ENCODE measurements at places on chromosomes 11 and 22.

DNA sequence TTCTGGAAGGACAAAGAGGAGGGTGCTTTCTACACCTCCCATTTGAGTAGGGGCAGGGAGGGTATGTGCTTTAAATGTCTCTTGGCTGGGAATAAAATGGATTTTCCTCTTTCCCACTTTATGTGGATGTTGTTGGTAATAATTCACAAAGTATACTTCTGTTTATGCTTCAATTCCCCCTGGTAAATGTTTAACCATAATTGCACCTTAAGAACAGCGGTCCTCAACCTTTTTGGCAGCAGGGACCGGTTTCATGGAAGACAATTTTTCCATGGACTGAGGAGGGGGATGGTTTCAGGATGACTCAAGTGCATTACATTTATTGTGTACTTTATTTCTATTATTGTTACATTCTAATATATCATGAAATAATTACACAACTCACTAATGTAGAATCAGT lies 4.0 kb upstream of the TP53AIP1 start:
- no peak for DNase-seq

GRCh38 chr11:12496181-12497025 lies 119.0 kb downstream of the PARVA start:
- DNase-seq = peak; percentile 11

- DNase-seq = peak; percentile 47
Measured at GRCh38 chr11:94150704-94151685, 22.4 kb downstream of the PANX1 start.

- no peak for DNase-seq
Measured at GRCh38 chr11:94558468-94558867, 8.7 kb upstream of the PIWIL4 start.

- peak; percentile 36 for DNase-seq
Measured at GRCh38 chr22:36546092-36546804, 17.3 kb upstream of the EIF3D start.

DNA sequence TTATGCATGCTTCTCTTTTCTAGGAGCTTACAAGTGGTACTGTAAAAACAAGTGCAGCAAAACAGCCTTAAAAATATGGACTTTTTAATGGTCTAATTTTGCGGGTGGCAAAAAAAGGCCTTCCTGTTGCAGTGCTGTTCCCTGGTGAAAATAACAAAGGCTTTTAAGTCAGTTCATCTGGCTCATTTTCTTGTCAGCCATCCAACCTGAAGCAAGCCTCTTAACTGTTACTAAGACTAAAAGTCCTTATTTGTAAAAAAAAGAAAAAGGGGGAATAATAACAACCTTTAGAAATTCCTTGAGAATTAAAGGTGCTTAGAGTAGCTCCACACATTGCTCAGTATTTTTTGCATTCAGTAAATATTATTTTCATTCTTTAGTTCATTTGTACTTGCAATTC lies 200.5 kb upstream of the CHORDC1 start:
- DNase-seq = no peak

- DNase-seq = no peak
Measured at GRCh38 chr11:134678744-134679143, 266.7 kb upstream of the B3GAT1 start.

GRCh38 chr22:25880524-25880923 lies 138.5 kb downstream of the MYO18B start:
- DNase-seq = no peak

GRCh38 chr11:63918507-63919191 lies 1.7 kb upstream of the RCOR2 start:
- no peak for DNase-seq

DNA sequence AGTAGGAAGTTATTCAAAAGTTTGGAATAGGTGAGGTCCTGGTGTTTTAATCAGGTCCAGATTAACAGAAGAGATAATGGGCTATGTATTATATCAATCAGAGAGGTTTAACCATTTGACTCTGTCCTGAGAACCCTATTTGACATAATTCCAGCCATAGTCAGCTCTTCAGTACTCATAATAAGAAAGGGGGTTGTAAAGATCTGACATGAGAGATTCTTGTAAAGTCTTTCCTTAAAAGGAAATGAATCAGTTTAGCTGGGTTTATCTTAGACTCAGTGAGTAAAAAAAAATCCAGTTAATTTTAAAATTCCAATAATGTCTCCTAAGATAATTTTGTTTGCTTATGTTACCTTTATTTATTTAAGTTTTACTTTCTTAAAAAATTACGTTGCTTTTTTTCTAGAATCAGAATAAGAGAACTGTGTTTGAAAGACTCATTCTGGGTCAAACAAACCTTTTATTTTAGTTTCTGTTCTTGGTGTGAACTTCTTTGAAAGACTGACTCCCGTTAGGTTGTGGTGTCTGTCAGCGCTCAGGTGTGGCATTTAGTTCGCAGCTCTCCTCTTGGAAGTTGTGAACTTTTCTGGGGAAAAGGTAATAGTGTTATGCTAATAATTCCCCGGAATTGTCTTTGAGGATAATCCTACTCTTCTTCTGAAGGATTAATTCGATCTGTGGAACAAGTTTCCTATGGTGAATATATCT lies 20.5 kb downstream of the NUCB2 start:
- DNase-seq = no peak

DNA sequence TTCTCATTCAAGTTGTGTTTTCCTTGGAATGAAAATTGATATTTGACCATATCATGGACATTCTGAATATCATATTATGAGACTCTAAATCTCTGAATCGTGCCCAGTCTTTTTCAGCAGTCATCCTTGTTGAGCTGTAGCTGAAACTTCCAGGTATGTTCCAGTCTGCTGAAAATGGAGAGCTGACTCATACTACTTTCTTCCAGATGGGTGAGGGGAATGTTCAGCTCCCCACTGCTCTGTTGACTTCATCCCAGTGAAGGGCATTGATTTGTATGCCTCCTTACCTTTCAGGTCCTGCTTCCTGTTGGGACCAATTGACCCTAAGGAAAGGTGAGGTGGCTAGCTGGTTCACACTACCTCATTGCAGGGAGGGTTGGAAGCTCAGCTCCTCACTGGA lies 3.5 kb downstream of the OR5P2 start:
- DNase-seq = no peak

DNA sequence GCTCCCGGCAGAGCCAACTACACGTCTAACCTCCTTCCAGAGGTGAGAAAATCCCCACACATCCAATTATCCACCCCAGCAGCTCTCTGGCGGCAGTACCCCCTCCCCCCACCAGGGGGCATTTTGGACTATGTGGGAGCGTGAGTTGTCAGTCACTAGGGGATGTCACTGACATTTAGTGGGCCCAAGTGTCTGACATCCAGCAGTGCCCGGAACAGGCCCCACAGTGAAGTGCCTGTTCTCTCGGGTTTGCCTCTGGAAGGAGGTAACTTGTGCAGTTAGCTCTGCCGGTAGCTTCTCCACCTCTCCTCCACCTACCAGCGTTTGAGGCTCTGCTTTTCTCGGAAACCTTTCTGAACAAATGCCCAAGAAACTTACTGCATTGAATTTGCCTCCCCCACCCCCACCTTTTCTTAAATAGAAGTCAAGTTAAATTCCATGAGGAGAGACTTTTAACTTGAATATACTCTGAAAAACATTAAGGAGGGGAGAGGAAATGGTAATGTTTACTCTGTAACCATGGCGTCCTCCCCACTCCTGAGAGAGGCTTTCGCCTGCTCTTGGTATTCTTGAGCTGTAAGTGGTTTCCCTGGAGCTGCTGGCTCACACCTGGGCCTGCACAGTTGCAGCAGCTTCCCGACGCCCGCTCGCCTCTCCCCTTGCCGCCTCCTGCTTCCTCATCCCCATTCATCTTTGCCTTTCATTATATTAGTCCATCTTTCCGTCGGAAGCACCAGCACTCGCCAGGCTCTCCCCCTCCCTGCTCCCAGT lies 112.8 kb downstream of the WNT7B start:
- DNase-seq = peak; percentile 15

DNA sequence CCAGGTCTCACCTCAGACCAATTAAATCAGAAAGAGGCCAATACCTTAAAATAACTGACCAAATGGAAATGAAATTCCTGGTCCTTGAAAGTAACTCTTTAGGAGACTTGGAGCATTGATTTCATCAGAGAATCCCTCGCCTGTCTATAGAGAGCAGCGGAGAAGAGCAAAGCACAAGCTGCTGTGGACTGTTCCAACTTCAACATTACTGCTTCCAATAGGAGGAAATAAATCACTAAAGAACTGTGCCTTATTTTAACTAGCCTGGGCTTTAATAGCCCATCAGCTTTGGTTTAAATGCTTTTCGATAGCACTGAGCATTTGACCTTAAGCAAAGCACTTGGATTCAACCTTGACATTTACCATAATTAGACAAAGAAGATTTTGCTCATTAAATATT lies 32.0 kb upstream of the FJX1 start:
- no peak for DNase-seq

DNA sequence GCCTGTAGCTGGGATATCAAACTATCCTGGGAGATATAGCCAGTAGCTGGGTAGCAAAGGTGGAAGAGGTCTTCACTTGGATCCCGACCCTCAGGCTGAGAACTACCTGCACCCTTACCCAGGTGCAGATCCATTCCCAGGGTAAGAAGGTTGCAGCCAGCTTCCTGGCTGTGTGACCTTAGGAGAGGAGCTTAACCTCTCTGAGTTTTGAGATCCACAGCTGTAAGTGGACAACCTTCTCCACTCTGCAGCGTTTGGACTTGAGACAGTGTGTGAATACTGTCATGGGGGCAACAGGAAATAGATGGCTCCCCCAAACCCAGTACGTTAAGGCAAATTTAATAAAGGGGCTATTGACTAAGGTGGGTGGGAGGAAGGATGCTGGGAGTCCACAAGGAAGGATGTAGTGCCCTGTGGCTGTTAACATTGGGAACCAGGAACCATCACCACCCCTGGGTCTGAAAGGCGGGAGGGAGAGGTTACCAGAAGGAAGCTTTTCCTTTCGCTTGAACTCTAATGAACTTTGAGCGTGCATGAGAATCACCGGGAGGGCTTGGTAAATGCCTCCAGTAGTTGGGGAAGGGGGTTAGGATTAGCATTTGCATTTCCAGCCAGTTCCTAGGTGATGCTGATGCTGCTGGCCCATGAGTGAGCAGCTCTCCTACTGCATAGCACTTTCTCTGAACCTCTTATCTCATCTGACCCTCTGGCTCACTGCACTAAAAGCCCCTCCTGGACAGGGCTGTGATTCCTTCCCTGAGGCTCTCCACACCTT lies 24.4 kb downstream of the SGSM1 start:
- DNase-seq = no peak

- no peak for DNase-seq
Measured at GRCh38 chr11:73011126-73011817, 130.8 kb downstream of the FCHSD2 start.

GRCh38 chr11:96246718-96247552 lies 96.1 kb downstream of the MAML2 start:
- DNase-seq = peak; percentile 55

GRCh38 chr11:10050561-10050960 lies 243.5 kb downstream of the SBF2 start:
- peak; percentile 10 for DNase-seq

DNA sequence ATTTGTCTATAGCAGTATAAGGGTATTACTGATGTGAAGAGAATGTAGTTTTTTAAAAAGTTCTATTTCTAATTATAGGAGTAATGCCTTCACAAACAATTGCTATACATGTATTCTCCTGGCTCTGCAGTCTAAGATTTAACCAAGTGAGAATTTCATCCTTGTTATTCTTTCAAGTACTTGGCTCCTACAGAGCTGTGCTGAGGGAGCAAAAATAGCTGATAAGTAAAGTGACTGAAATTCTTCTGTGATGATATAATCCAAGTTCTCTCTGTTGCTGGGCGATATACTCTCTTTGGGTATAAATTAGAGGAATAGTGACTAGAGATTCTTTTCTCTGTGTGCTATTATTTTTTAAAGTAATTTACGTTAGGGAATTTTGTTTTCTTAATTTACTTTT lies 68.0 kb downstream of the PGR start:
- no peak for DNase-seq

DNA sequence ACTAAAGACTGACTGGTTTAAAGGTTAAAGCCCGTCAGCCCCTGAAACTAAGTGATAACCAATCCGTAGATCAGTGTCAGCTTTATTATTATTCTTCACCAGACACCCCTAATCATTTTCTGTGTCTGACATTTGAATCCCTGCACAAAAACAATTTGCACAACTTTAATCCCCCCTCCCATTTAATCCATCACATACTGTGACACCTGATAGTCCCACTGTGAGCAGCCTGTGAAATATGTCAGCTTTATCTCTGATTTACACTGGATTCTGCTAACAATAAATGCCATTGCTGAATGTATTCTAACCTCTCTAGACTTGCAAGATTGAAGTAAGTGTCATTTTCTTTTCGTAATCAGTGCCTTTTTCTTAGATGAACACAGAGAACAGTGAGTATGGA lies 2089.0 kb upstream of the RAG2 start:
- DNase-seq = no peak

DNA sequence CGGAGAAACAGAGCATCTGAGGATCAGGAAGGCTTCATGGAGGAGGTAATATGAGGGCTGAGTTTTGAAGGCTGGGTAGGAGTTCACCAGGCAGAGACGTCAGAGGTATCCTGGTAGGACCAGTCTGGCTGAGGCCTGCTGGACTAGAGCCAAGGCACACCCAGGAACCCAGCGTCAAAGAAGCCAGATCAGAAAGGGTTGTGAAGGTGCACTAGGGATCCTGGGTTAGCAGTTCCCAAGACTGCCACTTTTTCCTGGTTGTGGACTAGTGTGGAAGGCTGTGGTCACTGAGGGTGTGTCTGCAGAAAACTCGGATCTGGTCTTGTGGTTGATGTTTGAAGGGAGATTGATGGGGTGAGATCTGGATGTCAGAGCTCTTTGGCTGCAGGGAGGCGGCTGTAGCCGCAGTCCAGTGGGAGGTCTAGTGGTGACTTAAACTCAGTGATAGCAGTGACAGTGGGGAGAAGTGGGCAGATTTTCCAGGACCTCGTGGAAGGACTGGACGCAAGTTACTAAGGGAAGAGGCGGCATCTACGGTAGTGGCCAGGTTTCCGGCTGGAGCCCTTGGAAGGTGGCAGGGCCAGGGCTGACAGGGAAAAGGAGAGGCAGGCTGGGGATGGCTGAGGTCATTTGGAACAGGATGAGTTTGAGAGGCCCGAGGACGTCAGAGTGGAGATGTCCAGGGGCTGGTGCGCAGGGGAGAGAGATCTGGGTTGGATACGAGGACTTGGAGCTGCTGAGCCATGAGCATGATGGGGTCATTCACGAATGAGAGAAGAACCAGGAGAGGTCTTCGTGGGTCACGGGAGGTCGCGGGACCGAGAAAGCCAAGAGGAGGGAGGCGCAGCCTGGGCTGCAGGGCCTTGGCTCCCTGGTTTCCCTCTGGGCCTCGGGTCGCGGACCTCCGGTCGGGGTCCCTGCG lies 10.9 kb downstream of the RELA start:
- no peak for DNase-seq
